ENCODE measurements at places on chromosomes 7 and 10.

- H3K4me1 ChIP-seq, result peaks cover 31% of the 10 kb centered on the region
- peak overlapping the region; percentile 78 for H3K27ac ChIP-seq
- peak overlapping the region; percentile 31 for H3K4me3 ChIP-seq
- no peaks in the 10 kb centered on the region for H3K27me3 ChIP-seq
Measured at GRCh38 chr7:128962899-128963298, 25.2 kb downstream of the IRF5 start.

DNA sequence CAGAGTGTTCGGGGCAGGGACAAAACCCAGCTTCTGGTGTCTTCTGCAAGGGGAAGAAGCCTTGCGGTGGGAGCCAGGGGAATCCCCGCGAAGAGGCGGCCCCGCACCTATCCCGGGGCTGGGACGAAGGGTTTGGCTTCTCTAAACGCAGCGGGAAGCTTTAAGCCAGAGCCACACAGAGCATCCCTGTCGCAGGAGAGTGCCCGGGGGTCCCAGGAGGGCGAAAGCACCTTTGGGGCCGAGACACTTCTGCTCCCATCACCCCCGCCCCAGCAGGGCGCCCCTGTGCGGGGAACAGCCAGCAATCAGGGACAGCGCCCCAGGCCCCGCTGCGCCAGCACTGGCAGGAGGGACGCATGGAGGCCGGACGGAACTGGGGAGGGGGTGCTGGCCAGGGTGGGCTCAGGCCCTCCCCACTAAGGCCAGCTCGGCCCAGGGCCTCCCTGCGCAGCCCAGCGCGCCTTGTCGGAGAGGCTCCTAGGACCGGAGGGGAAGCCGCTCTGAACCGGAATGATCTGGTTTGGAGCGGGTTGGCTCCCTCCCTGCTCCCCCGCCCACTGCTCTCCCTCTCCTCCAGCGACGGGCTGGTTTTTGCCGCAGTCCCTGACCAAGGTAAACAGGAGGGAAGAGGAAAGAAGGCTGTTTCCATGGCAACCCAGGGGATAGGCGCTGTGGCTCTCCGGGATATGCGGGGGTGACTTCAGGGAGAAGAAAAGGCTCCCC lies 63.9 kb downstream of the TMEM209 start:
- peak overlapping the region; percentile 33 for H3K27ac ChIP-seq
- peaks cover 11% of the 10 kb centered on the region for H3K4me1 ChIP-seq
- H3K27me3 ChIP-seq, result peaks cover 24% of the 10 kb centered on the region
- H3K36me3 ChIP-seq, result peaks cover 19% of the 10 kb centered on the region

DNA sequence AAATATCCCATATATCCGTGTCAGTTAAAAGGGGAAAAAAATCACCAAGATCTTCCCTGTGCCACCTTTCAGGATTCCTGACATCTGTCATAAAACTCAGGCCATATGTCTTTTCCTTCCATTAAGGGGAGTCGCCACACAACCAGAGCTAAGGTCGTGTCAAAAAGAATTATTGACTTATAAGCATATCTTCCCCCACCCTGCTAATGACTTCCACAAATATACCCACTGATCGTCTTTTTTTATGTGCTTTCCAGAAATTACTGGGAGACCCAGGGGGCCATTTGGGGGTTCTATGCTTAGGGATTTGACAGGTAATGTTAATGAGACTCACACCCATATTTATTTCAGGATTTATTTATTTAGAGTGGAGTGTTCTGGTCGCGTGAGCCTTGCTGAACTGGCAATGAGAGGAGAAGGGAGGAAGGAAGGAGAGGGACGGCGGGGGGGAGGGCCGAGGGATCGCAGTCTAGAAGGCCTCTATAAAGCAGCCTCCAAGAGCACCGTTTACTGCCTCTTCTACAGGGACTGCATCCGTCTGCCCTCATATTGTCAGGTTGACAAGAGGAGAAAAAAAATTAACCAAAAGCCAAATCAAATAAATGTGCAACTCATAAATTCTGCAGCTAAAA lies 135.7 kb upstream of the MGMT start:
- H3K27me3 ChIP-seq, result peaks cover 8% of the 10 kb centered on the region
- no peak for DNase-seq
- H3K36me3 ChIP-seq, result no peaks in the 10 kb centered on the region
- peaks cover 1% of the 10 kb centered on the region for H3K4me1 ChIP-seq
- no peak overlapping the region for H3K27ac ChIP-seq

- H3K27me3 ChIP-seq, result no peaks in the 10 kb centered on the region
- no peak for DNase-seq
- H3K4me1 ChIP-seq, result peaks cover 12% of the 10 kb centered on the region
- H3K36me3 ChIP-seq, result no peaks in the 10 kb centered on the region
Measured at GRCh38 chr7:86978808-86979506, 80.5 kb downstream of the ELAPOR2 start.

DNA sequence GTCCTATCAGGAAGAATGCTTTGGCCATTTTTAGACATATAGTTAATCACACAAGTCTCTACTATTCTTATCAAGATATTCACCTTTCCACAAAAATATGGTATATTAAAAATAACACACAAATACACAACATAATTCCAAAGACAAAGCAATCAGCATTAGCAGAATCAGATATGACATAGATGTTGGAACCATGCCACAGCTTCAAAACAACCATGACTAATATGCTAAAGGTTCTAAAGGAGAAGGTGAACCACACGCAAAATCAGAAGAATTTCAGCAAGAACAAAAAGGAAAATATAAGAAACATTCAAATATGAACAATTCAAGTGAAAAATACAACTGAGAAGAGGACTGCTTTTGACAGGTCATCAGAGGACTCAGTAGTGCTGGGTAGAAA lies 670.2 kb upstream of the SORCS1 start:
- H3K27ac ChIP-seq, result no peak overlapping the region
- H3K27me3 ChIP-seq, result no peaks in the 10 kb centered on the region
- no peaks in the 10 kb centered on the region for H3K36me3 ChIP-seq

GRCh38 chr7:32218154-32218467 lies 147.9 kb upstream of the PDE1C start:
- H3K36me3 ChIP-seq, result no peaks in the 10 kb centered on the region
- no peak for DNase-seq
- no peaks in the 10 kb centered on the region for H3K4me1 ChIP-seq
- no peak overlapping the region for H3K27ac ChIP-seq
- H3K27me3 ChIP-seq, result no peaks in the 10 kb centered on the region

DNA sequence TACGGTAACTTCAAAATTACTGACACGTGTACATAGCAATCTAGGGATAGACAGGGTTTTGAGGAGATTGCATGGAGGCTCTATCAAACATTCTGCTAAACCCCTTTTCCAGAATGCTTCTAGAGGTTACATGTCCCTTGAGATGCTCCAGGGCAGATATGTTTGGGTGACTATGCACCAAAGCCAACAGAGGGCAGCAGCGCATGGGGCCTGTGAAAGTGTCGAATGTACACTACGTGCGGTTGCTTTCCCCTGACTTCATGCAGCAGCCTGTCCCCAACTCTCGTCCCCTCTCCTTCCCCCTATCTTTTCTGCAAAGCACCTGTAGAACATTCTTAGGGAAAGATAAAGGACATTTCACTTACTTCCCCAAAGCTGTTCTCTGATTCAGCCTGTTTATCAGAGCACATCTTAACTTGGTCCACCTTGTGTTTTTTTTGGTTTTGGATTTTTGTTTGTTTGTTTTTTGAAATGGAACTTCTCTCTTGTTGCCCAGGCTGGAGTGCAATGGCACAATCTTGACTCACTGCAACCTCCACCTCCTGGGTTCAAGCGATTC lies 90.2 kb downstream of the UBE3C start:
- DNase-seq, result no peak
- peaks cover 61% of the 10 kb centered on the region for H3K36me3 ChIP-seq
- no peak overlapping the region for H3K4me3 ChIP-seq
- H3K27me3 ChIP-seq, result no peaks in the 10 kb centered on the region

GRCh38 chr10:84525120-84525806 lies 196.9 kb downstream of the CCSER2 start:
- H3K27me3 ChIP-seq, result peaks cover 3% of the 10 kb centered on the region
- no peak for DNase-seq
- H3K4me1 ChIP-seq, result no peaks in the 10 kb centered on the region
- H3K4me3 ChIP-seq, result no peak overlapping the region

- no peak overlapping the region for H3K27ac ChIP-seq
- H3K4me1 ChIP-seq, result no peaks in the 10 kb centered on the region
- no peaks in the 10 kb centered on the region for H3K27me3 ChIP-seq
- no peak overlapping the region for H3K4me3 ChIP-seq
Measured at GRCh38 chr7:39168403-39169098, 190.8 kb downstream of the POU6F2 start.

DNA sequence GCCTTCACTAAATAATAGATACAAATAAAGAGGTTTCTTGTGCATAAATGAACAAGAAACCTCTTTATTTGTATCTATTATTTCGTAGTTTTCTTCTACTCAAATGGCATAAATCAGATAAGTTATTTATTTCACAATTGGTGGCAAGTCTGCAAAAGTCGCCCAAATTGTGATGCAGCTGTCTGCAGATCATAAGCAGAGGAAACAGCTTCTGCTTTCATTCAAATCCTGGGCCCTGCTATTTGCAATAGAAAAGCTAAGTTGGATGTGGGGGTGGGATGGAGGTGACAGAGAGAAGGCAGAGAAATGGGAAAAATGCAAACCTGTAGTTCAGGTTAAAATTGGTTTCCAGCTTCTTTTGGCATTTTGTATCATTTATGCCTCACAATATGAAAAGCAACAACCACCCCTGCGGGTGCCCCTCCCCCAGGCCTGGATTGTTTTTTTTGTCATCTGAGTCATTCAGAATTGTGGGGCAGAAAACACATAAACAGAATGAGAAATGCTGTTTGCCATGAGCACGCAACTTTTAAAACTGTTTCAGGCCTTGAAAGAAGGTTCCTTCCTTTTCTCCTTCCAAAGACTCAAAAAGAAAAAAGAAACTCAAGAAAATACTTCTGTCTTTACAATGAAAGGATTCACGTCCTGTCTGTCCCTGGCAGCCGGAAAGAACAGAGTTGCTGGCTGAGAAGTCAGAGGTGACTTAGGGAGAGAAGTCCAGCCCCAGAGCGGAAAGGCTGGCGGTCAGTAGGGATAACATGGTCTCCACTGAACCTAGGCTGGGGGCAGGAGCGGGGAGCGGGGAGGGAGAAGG lies 132.9 kb downstream of the BAMBI start:
- DNase-seq, result no peak
- no peak overlapping the region for H3K4me3 ChIP-seq
- H3K27me3 ChIP-seq, result peaks cover 25% of the 10 kb centered on the region

- H3K4me1 ChIP-seq, result peaks cover 64% of the 10 kb centered on the region
- peak overlapping the region; percentile 98 for H3K4me3 ChIP-seq
- DNase-seq, result no peak
- H3K27ac ChIP-seq, result peak overlapping the region; percentile 98
- H3K36me3 ChIP-seq, result peaks cover 20% of the 10 kb centered on the region
Measured at GRCh38 chr10:88991899-88992320, 1.3 kb downstream of the FAS start.

DNA sequence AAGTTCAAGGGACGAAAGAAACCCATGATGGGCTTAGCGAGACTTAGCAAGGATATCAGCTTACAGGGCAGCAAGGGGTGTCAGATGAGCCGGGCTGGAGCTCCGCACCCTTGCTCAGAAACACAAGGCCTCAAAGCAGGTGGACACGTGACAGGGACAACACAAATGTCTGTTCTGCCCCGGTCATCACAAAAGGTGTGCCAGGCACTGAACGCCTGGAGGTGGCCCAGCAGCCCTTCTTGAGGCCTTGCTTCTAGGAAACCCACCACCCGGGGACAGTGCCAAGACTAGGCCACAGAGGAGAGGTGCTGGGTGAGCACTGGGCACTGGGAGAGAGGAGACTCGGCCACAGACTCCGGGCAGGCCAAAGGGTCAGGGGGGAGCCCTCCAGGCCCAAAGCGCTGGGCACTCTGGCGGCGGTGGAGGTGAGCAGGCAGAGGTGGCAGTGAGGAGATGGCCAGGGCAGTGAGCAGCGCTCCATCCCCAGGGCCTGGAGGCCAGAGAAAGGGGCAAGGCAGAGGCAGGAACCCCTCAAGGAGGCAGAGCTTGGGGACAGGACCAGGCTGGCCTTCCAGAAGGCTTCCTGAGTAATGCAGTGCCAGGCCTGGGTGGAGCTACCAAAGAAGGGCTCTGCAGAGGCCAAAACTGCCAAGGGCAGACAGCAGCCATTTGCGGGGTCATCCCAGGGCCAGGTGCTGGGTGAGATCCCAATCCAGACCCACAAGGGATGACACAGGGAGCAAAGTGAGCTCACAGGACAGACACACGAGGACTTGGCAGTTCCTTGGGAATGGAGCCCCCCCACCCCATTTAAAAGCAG lies 22.7 kb downstream of the EBF3 start:
- H3K4me1 ChIP-seq, result no peaks in the 10 kb centered on the region
- no peaks in the 10 kb centered on the region for H3K27me3 ChIP-seq
- no peaks in the 10 kb centered on the region for H3K36me3 ChIP-seq
- no peak overlapping the region for H3K4me3 ChIP-seq
- H3K27ac ChIP-seq, result no peak overlapping the region

GRCh38 chr7:29291723-29292618 lies 97.4 kb downstream of the CHN2 start:
- H3K27me3 ChIP-seq, result peaks cover 53% of the 10 kb centered on the region
- no peak overlapping the region for H3K4me3 ChIP-seq

GRCh38 chr7:1668396-1669063 lies 1.5 kb upstream of the ELFN1 start:
- H3K27me3 ChIP-seq, result peaks cover 32% of the 10 kb centered on the region
- DNase-seq, result no peak
- no peaks in the 10 kb centered on the region for H3K36me3 ChIP-seq

DNA sequence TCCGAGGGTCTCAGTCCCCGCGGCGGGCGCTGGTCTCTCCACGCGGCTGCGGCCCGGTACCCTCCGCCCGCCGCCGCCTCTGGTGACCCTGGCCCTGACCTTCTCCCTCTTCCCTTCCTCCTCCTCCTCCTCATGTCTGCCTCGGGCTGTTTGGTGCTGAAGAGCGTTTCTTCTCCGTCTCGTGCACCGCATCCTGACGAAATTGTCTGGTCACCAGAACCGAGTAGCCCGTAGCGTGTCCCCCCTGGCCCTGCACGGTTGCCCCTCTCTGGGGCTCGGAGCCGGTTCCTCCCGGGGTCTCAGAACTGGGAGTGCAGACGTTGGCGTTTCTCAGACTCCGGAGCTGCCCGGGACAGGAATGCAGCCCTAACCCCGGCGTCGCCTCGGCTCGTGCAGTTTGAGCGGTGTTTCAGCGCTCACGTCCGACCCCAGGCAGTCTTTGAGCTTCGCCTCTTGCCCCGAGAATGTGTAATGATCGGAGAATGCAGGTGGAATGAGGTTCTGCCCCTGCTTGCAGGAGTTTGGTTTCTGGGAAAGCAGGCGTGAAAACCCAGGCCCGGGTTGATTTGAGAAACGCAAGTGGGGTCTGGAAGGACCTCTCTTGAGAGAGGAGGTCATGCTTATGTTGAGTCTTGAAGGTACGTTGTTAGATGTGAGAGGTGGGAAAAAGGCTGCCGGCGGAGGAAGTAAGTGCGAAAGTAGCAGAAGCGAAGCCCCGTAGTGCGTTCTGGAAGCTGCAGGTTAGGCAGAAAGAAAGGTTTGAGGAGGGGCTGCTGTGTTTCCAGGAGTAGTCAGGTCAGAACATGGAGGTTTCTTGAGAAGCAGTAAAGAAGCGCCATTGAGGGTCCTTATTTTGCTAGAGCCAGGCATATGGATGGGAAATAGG lies 743 bp downstream of the RBM17 start:
- H3K27me3 ChIP-seq, result no peaks in the 10 kb centered on the region
- peak overlapping the region; percentile 80 for H3K27ac ChIP-seq
- DNase-seq, result no peak
- peak overlapping the region; percentile 98 for H3K4me3 ChIP-seq
- peaks cover 35% of the 10 kb centered on the region for H3K36me3 ChIP-seq
- H3K4me1 ChIP-seq, result peaks cover 67% of the 10 kb centered on the region

GRCh38 chr7:11831736-11832495 lies at the start of gene THSD7A:
TSS of gene THSD7A (minus strand) at chr7:11832198. CDS start at chr7:11831946, 252 bp downstream.
- no peaks in the 10 kb centered on the region for H3K36me3 ChIP-seq
- H3K4me3 ChIP-seq, result no peak within 1 kb of the TSS
- peaks cover 31% of the 10 kb centered on the region for H3K27me3 ChIP-seq
- peaks cover 6% of the 10 kb centered on the region for H3K4me1 ChIP-seq
- no peak for DNase-seq

All from activated T-helper 2 cell treated with anti-CD3 and anti-CD28 coated beads, Interferon-gamma antibody, Interleukin-2, Interleukin-4, amounts not matched to agents 10 μg/mL and 5 μg/mL and 100 μg/mL, durations not matched to agents 14 hours and 24 hours and 36 hours (primary cell).